ENCODE measurements at places on chromosomes 4 and X.

DNA sequence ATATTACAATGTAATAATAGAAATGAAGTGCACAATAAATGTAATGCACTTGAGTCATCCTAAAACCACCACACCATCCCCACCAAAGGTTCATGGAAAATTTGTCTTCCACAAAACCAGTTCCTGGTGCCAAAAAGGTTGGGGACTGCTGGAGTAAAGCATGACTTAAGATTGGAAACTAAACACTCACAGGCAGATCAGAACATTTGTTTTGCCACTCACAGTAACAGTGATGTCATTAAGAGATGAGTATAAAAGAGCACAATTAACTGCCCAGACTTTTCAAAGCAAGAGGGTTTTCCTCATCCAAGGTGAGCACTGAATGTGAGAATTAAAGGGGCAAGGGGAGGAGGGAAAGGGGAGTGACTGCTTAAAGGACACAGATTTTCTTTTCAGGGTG is 35.6 kb downstream of the MAP7D3 start:
- DNase-seq: no peak

DNA sequence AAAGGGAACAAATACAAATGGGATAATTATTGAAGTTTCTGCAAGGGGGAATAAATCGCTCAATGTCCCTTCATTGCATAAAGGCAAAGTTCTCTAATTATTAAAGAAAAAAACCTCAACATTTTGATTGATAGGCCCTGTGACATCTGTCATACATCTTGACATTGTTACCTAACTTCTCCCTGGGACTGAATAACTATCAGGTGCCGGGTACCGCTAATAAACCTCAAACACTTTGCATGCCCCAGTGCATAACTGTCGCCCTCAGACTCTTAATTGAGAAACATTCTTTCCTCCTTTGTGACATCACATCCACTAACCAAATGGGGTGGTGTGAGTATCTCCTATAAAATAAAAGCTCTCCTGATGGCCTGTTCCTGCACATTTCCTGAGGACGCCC is at the start of gene ADAM29:
Gene ADAM29, plus strand, starts transcription at position 301 of the 400 bp plus-strand sequence. CDS start 57,168 bp downstream, outside the sequence.
- DNase-seq: no peak

GRCh38 chr4:60682901-60683300 is 517.2 kb upstream of the ADGRL3 start:
- DNase-seq: no peak

DNA sequence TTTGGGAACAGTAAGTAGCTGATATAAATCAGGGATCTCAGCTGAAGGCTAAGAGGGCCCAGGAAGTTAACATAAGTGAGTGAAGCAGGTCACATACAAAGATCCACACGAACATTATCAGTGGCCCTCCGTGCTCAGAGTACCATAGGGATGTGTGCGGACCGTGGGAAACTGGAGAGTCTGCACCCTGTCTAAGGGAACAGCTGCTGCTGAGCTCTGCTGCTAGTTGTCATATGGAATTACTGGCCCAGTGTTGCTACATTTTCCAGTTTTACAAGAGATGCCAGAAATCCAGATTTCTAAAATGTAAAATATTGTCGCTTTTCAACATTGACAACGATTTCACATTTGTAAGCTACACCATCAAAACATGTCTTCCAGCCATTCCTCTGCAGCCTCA is 90.5 kb downstream of the RTL5 start:
- DNase-seq: no peak

DNA sequence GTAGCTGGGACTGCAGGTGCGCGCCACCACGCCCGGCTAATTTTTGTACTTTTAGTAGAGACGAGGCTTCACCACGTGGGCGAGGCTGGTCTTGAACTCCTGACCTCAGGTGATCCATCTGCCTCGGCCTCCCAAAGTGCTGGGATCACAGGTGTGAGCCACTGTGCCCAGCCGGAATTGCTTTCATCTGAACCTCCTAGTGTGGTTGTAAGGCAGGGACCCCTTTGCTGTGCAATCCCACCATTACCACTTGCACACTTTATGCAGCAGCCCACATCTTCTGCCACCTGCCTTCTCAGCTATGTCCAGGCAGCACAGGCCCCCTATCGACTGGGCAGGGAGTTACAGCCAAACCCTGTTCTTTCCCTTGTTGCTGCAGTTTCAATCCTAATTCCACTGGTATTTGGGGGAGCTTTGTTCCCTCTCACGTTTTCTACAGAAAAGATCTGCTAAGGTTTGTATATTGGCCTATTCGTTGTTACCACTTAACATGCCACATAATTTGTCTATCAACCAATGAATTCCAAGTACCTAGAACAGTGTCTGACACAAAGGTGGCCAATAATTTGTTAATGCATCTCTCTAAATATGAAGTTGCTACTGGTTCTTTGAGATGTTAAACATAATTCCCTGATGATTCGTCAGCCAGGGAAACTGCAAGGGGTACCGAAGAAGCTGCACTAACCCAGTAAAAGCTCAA is 6.5 kb downstream of the RPL39 start:
- peak; percentile 41 for DNase-seq

- DNase-seq: no peak
These were observed 202.3 kb downstream of the BCOR start for GRCh38 chrX:39895218-39896110.

DNA sequence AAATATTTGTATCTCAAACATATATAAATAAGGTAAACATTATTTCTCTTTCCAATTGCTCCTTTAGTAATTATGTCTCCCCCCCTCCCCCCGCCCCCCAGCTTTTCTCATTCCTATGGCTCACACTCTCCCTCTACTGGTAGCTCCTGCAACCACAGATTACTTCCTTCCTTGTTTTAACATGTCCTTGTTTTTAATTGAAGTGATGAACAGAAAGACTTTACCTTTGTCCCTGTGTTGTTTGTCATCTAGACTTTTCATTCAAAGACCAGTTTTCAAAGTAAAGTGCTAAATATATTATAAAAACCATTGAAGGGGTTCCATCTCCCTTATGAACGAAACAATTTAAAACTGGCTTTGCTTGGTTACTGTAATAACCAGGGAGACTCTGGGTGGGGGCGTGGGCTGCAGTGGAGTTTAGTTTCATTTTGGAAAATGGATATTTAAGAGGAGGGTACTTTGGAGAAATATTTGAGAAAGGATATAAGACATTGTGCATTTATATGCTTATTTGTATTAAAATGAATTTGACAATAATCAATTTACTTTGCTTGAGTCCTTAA is 352.9 kb downstream of the RAPGEF2 start:
- peak; percentile 16 for DNase-seq

DNA sequence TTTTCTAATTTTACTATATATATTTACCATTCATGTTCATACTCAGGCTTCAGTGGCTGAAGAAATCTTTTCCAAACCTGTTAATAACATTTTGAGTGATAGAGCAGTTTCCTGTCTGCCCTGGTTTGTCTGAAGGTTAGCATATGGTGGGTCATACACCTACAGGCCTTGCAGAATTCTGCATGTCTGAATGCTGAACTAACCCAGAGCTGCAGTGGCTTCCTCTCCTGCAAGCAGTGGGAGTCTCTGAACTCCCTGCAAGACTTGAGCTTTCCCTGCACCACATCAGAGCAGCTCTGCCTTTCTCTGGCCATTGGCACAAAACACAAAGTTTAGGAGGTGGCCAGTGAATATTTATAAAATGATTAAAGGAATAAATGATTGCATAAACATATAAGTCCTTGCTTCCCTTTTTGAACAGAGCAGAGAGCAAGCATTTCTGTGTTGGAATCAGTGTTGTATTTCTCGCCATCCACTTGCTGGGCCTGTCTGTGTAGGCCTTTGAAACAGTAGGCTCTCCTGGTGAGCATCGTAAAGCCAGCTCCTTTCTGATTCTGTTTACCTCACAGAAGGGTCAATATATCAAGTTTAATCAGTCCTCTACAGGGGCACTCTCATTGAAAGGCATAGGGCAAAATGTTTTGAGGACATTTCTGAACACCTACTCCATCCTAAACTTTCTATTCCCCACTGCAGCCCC is 15.0 kb upstream of the UNC5C start:
- no peak for DNase-seq

DNA sequence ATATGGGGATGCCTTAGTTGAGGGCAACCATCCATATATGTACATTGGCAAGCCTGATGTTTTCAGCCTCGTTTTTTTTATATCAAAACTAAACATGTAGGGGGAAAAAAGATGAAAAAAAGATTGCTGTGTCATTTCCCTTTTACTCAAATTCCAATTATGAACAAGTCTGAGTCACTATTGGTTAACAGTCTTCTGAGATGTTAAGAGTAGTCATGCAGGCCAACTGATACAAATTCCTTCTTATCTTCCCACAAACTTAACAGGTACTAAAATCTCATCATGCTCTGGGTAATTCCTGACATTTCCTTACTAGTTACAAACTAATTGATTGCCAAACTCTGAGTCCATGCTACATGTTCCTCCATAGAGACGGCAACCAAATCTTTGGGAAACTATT is 222.1 kb downstream of the FRMPD4 start:
- DNase-seq: no peak

- DNase-seq: no peak
These were observed 210.6 kb downstream of the CLCN4 start for GRCh38 chrX:10367406-10367805.

DNA sequence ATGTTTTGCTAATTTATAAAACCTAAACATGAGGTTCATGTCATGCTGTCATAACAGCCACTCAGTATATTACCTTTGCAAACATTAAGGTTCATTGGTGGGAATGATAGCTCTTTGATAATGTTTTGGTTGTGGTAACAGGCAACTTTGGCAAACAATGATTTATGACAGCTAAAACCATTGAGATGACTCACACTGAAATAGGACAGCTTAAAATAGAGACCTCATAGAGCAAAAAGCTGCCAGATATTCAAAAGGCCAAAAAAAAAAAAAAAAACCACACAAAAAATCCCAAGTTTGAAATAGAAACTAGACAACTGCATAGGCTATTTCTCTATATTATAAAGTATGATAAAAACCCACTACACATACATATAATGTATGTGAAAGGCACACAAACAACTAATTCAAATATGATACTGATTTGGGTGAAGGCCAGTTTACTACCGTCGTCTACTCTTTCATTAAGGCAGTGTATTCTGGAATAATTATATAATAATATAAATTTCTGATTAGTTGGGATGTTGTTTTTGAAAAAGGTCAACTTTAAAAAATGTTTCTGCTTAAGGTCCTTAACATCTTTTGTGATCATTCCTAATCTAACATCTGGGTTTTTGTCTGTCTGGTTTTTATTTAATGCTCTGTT is 646.0 kb upstream of the PITX2 start:
- no peak for DNase-seq

- no peak for DNase-seq
These were observed 41.6 kb downstream of the LIMCH1 start for GRCh38 chr4:41579526-41579925.

DNA sequence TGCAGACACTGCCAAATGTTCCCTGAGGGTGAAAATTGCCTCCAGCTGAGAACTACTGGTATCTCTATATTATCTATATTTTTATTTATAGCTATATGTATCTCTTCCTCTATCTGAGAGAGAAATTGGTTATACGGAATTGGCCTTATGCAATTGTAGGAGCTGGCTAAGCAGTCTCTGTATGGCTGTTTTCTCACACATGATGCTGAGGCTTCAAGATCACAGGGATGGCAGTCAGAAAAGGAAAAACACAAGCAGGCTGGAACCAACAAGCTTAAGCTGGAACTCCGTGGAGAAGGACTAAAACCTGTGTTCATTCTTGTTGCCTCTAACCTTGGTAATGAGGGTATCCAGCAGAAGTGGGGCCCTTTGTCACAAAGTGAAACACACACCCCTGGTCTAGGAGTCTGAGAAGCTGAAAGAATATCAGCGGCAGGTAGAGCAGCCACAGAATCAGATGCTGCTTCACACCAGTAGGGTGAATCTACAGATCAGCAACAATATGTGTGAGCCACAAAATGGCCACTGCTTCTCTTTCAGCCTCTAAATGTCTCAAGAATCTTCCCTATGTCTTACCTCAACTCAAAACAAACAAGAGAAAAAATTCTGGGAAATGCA is 166.5 kb upstream of the PPP1R2C start:
- DNase-seq: no peak

DNA sequence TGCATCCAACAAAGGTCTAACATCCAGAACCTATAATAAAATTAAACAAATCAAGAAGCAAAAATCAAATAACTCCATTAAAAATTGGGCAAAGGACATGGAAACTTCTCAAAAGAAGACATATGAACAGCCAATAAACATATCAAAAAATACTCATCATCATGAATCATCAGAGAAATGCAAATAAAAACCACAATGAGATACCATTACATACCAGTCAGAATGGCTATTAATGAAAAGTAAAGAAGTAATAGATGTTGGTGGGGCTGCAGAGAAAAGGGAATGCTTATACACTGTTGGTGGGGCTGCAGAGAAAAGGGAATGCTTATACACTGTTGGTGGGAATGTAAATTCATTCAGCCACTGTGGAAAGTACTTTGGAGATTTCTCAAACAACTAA is 465.8 kb downstream of the ZIC3 start:
- no peak for DNase-seq

DNA sequence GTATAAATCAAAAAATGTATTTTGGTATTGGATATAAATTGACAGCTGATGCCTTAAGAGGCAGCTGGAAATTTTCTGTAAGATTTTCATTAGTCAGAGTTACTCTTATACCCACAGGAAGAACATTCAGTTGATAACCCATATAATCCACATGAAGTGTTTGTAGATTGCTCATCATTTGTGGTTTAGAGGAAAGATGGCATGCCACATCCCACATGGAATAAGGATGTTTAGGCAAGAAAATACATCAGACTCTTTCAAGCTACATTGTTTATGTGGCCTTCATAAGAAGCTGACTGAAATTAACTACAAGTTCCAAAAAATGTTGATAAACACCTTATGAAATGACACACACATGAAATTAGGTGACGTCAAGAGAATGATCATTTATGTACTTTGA is 56.6 kb downstream of the AREG start:
- DNase-seq: no peak

- no peak for DNase-seq
These were observed 15.6 kb downstream of the RASL11B start for GRCh38 chr4:52877694-52878093.

DNA sequence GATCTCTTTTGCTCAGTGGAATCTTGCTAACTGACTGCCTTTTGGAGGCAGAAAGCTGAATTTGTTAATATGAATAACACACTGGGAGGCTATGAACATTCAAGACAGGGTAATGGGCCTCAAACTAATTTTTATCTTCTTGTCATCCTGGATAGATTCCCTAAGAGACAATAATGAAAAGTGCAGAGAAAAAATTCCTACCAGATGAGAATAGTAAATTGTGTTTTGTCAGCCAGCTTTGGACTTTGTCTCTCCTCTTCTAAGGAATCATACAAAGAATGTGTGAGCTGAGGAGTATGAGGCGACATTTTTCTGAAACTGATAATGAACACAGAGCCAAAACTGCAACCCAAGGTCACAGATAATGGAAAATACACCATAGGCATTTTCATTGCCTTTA is 649.3 kb downstream of the IQCM start:
- DNase-seq: no peak

GRCh38 chr4:88090898-88091297 is 67.5 kb downstream of the ABCG2 start:
- no peak for DNase-seq

GRCh38 chr4:106893395-106893881 is 142.7 kb downstream of the DKK2 start:
- peak; percentile 9 for DNase-seq

- DNase-seq: no peak
These were observed 42.3 kb downstream of the SPATA4 start for GRCh38 chr4:176153124-176153523.

GRCh38 chr4:176274441-176274840 is 5.4 kb upstream of the ASB5 start:
- DNase-seq: no peak

GRCh38 chrX:30673884-30674598 is 20.8 kb downstream of the GK start:
- no peak for DNase-seq

- peak; percentile 56 for DNase-seq
These were observed 47.2 kb downstream of the C4orf50 start for GRCh38 chr4:5971078-5971450.

GRCh38 chrX:120022763-120023162 is 54.7 kb downstream of the RHOXF2B start:
- DNase-seq: no peak

Data from WTC11 (cell line).